SK-N-DZ (cell line): ENCODE measurements at places on chromosomes 12 and 14.

GRCh38 chr12:32273063-32273522 lies 126.3 kb upstream of the FGD4 start:
- DNase-seq, result no peak

DNA sequence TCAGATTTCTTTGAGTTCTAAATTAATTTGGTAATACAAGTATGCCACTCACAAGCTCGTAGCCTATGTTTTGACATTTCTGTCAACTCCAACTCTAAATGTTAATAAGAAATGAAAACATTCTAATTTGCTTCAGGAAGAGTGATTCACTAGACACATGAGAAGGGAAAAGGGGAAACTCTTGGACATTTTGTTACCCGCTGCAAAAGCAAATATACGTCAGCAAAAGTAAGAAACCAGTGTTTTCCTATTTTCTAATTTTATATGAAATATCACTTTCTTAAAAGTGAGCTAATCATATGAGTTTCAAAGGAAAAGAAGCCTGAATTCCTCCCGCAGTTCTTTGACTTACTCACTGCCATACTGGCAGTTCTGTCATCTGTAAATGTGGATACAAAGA lies 162.3 kb downstream of the GRIP1 start:
- DNase-seq, result no peak

- DNase-seq, result no peak
Measured at GRCh38 chr12:6316921-6317692, 6.6 kb downstream of the PLEKHG6 start.

DNA sequence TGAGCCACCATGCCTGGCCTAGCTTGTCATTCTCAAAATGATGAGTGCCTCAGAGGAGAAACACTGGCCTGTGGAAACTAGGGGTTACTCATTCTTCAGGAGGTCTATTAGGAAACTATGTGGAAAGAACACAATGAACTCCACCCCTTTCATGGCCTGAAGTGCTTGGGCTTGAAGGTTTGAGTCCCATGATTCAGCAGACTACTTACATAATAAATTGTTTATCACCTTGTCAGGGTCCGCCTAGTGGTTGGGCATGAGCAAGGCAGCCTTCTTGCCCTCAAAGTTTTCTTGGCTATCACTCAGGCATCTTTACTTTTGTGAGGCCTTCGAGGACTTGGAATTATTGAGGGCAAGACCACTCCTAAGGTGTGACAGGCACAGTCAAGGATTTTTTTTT lies 251.2 kb downstream of the ACSS3 start:
- peak; percentile 3 for DNase-seq

- DNase-seq, result no peak
Measured at GRCh38 chr14:89956661-89957009, 908 bp downstream of the TDP1 start.

GRCh38 chr12:48997719-48998496 lies 1.3 kb downstream of the DDN start:
- peak; percentile 65 for DNase-seq

DNA sequence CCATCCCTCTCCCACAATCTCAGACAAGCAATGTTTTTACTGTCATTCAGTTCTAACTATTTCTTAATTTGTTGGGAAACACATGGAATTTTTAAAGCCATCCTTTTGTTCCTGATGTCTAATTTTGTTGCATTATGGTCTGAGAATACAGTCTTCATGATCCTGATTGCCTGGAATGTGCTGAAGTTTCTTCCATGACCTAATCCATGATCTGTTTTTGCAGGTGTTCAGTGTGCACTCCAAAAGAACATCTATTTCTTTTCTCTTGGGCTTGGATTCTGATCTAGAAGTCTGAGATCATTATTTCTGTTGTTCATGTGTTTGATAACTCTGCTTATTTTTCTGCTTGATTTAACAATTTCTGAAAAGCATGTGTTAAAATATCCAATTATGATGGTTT lies 43.2 kb upstream of the PHC1 start:
- DNase-seq, result no peak

DNA sequence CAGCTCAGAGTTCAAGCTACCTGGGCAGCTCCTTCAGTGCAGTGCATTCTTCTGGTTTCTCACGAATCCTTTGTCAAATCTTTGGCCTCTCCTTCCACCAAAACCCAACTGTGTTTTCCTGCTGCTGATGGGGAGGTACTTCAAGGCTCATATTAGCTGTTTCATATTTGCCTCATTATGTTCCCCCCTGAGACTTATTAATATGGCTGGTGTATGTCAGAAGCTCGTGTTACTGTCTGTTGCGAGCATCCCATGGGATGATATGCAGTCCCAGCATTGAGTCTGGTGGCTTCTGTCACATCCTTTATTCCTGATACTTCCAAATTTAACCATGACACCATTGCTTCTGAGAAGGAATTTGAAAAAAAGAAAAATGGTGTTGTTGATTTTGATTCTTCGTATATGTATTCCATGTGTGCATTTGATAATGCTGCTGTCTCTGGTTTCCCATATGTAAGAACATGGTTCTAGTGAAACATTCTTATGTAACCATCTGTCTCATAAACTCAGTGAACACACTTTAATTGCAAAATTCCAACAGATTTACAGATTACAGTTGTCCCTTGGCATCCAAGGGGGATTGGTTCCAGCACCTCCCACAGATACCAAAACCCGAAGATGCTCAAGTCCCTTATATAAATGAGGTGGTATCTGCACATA lies 149.1 kb downstream of the KICS2 start:
- DNase-seq, result peak; percentile 55

DNA sequence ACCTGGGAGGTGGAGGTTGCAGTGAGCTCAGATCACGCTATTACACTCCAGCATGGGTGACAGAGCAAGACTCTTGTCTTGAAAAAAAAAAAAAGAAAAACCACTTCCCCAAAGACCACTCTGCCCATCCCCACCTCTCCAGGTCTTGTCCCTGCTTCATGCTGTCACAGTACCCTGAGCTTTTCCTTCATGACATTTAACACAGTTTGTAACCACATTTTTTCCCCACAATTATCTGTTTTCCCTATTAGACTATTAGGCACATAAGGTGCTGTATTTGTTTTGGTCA lies 6.9 kb downstream of the HECTD1 start:
- DNase-seq, result no peak

DNA sequence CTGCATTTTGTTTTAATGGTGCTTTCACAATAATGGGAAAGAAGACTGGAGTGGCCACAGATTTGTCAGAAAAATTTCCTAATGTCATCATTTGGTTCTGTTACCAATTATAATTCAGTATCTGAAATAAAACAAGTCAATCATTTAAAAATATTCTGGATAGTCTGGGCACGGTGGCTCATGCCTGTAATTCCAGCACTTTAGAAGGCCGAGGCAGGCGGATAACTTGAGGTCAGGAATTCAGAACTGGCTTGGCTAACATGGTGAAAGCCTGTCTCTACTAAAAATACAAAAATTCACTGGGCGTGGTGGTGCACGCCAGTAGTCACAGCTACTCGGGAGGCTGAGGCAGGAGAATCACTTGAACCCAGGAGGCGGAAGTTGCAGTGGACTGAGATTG lies 4.0 kb upstream of the LIMA1 start:
- no peak for DNase-seq

DNA sequence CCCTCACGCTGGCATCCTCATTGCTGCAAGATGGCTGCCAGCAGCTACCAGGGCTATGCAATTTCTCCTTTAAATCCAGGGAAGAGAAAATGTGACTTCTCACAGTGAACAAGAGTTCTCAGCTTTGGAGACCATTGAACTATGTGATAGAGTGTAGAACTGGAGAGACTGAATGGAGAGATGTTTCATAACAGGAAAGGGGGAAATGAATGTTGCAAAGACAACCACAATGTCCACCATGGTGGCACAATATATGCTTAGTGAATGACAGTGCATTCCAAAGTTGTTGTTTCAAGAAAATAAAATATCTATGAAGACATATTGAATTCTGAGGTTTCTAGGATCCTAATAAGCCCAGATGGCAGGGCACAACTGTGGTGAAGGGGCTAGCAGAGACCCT lies 13.2 kb upstream of the COCH start:
- no peak for DNase-seq

DNA sequence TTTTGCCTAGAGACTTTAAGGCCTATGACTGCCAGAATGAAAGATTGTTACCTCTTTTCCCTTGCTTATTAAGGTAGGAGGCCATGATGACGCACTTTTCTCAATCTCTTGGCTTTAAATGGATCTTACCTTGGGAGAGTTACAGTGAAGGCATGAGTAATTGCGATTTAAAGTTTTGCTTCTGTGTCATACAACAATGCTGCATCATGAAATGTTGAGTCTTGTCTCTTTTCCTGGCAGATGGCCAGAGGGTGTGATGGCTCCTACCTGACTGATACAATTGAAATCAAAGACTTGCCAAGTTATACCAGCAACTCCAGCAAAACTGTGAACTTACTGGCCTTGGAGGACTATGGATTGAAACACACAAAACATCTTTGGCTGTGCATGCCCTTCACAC lies 17.2 kb upstream of the LRRK2 start:
- DNase-seq, result no peak

GRCh38 chr12:44154128-44154527 lies 318.2 kb downstream of the TMEM117 start:
- DNase-seq, result peak; percentile 23

DNA sequence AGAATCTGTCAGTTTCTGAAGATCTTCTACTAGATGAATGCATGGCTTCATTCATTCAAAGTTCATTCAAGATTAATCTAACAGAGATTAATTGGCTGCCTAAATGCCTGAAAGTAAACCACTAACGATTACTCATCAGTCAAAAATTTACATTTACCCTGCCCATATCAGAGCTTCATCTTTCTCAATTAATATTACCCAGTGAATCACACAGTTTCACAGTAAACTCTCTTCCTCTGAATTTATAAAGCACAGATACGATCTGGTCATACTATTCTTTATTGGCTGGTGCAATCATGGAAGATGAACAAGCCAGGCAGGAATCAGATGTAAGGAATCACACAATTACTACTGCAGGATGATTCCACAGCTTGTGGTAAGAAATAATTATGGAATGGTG lies 377.7 kb downstream of the SLC16A7 start:
- DNase-seq, result no peak

- DNase-seq, result peak; percentile 20
Measured at GRCh38 chr12:107134558-107134957, 41.2 kb upstream of the CRY1 start.

DNA sequence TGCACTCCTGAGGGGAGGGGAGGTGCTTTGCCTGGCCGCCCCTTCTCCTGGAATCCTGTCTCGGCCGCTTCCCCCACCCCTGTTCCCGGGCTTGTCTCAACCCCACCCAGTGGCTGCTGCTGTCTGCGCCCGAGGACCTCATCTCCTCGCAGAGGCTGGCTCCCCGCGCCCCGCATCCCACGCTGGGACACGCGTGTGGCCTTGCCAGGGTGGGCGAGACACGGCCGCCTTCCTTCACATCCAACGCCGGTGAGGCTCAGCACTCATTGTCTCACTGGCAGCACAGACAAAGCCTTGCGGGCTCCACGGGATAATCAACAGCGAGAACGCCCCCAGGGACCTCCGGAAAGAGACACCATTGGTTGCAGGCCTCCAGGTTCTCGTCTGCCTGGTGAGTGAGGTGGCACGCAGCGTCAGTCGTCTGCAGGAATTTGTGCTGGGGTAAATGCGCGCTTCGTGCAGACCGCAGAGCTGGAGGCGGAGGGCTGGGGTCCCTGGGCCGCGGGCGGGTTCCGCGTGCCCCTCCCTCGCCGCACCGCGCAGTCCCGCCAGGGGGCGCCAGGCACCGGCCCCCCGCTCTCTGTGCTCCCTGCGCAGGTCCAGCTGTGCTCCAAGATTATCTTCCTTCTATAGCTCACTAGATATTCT lies 26.8 kb downstream of the CCDC177 start:
- DNase-seq, result peak; percentile 81

GRCh38 chr14:29672831-29673230 lies 254.8 kb downstream of the PRKD1 start:
- DNase-seq, result no peak

DNA sequence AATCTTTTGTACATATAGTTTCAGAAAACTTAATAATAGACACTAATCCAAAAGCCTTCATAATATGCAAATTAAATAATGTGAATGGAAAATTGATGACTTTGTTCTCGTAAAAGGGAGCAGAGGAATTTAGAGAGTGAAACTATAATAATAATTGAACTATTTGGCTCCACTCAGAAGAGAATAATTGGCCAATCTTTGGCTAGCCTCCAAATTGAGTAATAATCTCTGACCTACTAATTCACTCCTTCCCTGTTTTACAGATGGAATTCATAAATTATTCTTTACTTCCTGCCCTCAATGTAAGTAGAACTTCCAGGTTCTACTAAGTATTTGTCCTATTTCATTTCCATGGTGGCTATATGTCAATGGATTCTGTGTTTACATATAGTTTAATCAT lies 15.8 kb downstream of the TRIM9 start:
- DNase-seq, result no peak

DNA sequence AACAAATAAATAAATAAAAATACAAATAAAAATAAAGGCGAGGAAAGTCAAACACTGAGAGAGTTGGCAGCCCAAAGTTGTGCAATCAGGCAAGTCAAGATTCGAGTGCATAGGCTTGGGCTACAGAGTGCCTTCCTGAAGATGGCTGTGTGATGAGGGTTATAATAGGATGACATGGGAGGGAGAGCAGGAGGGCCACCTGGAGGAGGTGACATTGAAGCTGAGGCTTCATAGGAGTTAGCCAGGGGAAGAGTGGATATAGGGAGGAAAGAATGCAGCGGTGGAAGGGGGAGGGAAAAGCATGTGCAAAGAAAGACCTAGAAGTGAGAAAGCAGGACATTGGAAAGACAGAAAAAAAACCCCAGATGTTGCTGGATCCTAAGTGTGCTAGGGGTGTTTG lies 53.1 kb downstream of the YEATS4 start:
- DNase-seq, result no peak

- DNase-seq, result no peak
Measured at GRCh38 chr12:121713793-121714192, 1.2 kb downstream of the TMEM120B start.

DNA sequence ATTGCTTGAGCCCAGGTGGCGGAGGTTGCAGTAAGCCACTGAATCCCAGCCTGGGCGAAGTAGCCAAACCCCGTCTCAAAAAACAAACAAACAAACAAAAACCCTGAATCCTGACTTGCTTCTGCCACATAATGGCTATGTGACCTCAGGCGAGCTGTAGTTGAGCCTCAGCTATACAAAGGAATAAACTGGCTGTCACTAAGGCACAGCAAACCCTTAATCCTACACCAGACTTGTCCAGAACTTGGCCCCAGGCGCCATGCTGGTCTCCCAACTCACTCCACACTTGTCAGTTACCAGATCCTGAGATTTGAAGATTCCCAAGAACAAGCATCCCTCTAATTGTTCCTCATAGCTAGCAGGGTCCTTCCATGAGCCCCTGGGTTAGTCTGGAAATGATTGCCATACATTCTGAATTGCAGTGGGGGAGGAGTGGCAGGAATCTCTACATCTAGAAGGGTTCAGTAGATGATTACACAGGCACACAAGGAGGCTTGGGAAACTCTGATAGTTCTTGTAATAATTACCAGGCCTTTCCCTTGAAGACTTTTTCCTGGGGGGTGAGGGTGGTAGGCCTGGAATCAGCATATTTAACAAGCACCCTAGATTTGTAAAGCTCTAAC lies 9.9 kb downstream of the MAP3K12 start:
- no peak for DNase-seq

- DNase-seq, result no peak
Measured at GRCh38 chr14:94357166-94357565, 31.2 kb downstream of the SERPINA1 start.

- DNase-seq, result no peak
Measured at GRCh38 chr14:27090716-27091115, 492.9 kb upstream of the NOVA1 start.

GRCh38 chr12:49910331-49911212 lies 6.9 kb upstream of the FAIM2 start:
- no peak for DNase-seq
